Stimulated activated CD4-positive, alpha-beta T cell treated with anti-CD3 and anti-CD28 coated beads, Interleukin-1b, Interleukin-23, amount 100 ng/mL, for 1 hour (primary cell): ENCODE measurements at places on chromosomes 4 and X.

- DNase-seq = no peak
Measured at GRCh38 chrX:30589146-30589888, 11.8 kb upstream of the TASL start.

DNA sequence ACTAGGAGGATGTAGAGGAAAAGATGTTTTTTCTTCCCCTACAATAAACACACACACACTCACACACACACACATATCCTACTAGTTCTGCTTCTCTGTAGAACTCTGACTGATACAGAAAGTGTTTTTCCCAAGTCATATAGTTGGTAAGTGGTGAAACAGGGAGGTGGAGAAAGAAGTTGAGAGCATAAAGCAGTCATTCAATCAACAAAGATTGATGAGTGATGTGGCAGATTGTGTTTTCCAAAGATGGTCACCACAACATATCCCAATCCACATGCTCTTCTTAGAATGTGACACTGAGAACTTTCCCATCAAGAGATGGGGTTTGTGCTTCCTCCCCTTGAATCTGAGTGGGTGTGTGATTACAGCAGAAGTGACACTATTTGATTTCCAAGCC lies 123.4 kb upstream of the ATP6AP2 start:
- no peak for DNase-seq

DNA sequence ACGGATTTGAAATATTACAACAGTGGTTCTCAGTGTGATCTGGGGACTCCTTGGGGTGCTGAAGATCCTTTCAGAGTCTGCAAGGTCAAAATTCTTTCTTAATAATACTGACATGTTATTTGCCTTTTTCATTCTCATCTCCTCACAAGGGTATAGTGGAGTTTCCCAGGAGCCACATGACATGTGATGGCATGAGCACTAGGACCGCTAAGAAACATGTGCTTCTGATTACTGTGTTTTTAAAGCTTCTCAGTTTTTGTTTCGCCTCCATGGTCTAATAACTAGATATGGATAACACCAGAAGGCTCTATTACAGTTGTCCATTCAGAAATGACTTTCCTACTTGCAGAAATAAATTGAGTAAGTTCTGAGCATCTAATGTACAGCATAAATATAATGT lies 156.1 kb downstream of the RAB28 start:
- DNase-seq = no peak

GRCh38 chr4:139956507-139957017 lies 197.4 kb downstream of the MAML3 start:
- no peak for DNase-seq

GRCh38 chr4:142701017-142701416 lies 145.1 kb downstream of the INPP4B start:
- no peak for DNase-seq

DNA sequence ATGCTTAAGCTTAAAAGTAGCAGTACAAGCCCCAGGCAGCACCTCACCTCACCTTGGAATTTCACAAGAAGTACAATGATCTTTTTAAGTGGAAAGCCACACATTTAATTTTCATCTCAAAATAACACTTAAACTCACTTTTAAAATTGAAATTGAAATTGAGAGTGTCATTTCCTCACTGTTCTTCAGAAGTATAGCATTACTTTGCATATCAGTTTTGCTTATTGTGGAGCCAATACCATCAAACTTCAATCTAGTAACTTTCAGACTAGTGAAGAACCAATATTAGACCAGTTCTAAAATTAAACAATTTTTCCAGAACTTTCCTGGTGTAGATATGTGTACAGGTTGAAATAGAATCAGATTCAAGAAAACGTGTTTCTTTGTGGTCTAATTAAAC lies 242.4 kb downstream of the NDST4 start:
- DNase-seq = no peak

GRCh38 chr4:116866106-116866505 lies 219.3 kb downstream of the TRAM1L1 start:
- no peak for DNase-seq

- DNase-seq = no peak
Measured at GRCh38 chr4:94457692-94458106, 6.0 kb downstream of the PDLIM5 start.

GRCh38 chrX:64642482-64642881 lies 247.2 kb upstream of the MTMR8 start:
- no peak for DNase-seq

DNA sequence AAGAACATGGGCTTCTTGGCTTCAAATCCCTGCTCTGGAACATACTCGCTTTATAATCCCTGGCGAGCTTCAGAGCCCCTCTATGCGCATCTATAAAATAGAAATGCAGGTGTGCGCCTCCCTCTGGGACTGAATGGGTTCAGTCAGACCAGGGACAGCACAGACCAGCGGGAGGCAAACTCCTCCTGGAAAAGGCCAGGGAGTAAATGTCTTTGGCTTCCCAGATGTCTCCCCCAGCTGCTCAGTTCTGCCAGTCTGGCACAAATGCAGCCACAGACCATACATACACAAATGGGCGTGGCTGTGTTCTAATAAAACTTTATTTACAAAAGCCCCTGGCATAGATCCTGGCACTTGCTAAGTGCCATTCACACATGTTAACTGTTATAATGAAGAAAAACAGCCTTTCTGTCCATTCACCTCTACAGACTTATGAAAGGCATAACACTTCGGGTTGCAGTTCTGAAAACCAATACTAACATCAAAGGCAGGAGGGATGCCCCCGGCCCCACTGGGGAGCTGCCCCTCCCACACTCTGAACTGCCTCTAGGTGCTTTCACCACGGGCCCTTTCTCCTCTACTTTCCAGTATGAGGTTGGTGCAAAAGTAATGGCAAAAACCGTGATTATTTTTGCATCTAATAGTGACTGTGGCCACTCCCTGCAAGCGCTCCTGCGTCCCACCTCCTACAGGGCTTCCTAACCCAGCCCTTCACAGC lies 4.6 kb downstream of the JAKMIP1 start:
- DNase-seq = no peak

GRCh38 chr4:112853662-112854256 lies 195.7 kb upstream of the ANK2 start:
- DNase-seq = no peak
